Activated gamma-delta T cell treated with Interleukin-2 at 50 U/mL for 16 hours (primary cell): ENCODE measurements at places on chromosomes 7 and 10.

- DNase-seq: no peak
Measured at GRCh38 chr7:66747385-66747784, 6.9 kb downstream of the RABGEF1 start.

- no peak for DNase-seq
Measured at GRCh38 chr7:16615228-16615627, 30.3 kb downstream of the ANKMY2 start.

DNA sequence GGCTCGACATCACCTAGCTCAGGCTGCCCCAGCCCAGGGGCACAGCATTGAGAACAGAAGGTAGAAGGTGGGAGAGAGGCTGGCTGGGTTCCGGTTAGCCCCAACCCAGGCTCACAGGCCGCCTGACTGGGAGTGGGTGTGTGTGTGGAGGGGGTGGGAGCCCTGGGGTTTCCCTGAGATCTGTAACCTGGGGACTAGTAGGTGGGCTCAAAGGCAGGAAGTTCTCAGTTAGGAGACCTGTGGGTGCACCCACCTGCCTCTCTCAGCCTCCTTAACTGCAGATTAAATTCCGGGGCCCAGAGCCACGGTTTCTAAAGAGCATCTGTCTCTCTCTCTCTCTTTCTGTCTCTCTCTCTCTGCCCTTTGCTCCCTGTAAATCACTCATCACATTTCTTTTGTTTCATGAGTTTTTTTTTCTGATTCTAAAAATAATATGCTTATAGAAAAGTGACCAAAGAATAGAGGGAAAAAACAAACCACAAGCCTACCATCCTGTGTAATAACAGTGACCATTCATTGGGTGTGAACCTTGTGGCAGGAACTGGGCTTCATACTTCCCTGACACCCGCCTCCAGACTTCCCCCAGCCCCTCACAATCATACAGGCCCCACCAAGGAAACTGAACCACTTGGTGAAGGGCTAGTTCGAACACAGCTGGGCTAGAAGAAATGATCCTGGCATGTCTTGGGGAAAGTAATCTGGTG lies 83.4 kb upstream of the SMNDC1 start:
- DNase-seq: peak; percentile 8

DNA sequence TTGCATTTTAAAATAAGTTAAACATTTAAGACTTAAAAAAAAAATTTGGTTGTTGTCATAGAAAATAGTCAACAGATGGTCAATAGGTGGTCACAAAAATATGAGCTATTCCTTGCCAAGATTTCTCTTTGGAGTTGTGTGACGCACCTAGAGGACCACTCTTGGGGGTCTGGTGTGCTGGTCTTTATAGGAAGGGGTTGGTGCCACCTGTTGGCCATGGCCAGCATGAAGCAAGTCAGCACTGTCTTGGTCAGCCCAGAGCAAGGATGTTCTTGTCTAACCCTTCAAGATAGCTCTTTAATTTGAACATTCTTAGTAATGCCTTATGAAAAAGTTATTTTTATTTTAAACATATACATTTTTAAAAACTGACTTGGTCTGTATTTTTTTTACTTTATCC lies 267.9 kb upstream of the CNTNAP2 start:
- no peak for DNase-seq

DNA sequence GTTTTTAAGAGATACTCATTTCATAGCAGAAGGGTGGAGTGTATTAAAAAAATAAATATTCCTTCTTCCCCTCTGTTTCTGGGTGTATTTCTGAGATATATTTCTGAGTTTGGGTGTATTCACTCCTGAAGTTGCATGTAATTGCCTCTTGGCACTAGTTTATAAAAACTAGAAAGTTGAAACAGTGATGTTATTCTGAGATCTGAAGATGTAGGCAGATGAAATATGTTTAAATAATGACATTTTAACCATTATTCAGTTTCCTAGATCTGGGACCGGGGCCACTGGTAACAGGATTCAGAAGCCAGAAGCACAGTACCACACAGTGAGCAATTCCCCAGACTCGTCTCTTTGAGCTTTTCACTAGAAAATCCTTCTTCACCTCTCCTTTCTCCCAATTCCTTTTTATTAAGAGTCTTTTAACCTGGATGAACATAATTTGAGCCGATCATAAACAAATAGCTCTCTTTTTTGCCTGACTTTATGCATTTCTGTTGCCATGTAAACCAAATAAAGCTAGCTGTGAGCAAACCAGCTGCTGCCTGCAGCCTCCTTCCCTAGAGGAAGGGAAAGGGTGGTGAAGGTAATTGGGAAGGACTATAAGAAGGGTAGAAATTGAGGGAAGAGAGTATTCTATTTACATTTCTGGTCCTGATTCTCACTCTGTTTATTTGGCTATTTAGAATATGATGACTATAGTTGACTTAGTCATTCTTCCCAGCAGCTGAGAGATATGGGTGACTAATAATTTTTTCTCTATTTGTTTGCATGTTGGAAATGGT lies 101.8 kb upstream of the STRIP2 start:
- no peak for DNase-seq
